Fibroblast of skin of left quadriceps (primary cell): ENCODE measurements at places on chromosomes 12 and 14.

- no peak for DNase-seq
Observed at GRCh38 chr12:51323966-51324895, at the start of gene BIN2. Gene BIN2, minus strand, starts transcription at chr12:51324174. Its CDS starts 72 bp downstream, at chr12:51324102.

- DNase-seq: no peak
Observed at GRCh38 chr14:51138404-51139103, 43.6 kb upstream of the TRIM9 start.

GRCh38 chr12:3145033-3145432 lies 67.9 kb downstream of the TSPAN9 start:
- no peak for DNase-seq

- DNase-seq: no peak
Observed at GRCh38 chr12:102735104-102735503, 181.9 kb downstream of the PAH start.

DNA sequence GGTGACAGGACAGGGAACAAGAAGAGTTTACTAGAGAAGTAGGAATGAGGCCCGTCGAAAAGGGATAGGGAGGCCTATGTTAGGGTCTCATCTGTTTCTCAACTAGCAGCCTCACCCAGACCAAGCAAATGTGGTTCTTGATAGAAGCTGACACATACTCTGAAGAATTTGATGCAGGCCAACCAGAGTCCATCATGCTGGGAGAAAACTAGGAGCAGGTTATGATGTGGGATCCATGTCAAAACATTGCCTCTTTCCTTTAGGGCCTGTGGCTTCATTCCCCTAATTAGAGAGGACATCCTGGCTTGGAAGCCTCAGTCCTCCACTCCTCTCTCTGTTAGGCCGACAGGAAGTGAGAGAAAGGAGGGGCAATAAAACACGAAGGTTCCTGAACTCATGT lies 122.8 kb downstream of the NTF3 start:
- peak; percentile 90 for DNase-seq

GRCh38 chr14:30925254-30925653 lies 50.9 kb downstream of the COCH start:
- no peak for DNase-seq

DNA sequence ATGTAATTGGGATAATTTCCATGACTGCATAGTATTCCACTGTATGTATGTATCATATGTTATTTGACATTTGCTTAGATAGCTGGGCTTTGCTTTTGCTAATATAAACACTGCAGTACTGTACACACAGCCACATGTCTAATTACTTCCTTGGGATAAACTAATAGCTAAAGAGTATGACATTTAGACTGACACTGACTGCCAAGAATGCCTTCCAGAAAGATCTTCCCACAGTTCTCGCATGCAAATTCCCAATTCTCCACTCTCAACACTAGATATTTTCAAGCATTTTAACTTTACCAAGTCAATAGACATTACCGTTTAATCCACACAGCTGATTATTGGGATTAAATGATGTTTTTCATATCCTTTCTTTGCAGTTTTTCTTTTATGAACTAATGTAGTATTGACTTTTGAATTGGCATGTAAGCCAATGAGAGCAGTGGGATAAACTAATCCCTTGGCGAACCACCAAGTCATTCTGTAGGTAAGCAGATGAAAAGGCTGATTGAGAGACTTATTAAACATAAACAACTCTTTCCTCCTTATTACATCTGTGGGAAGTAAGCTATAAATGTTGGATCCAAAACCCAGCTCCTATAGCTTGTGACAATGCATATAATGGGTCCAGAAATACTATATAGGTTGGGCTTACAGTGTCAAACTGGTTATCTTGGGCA lies 55.5 kb downstream of the STON2 start:
- DNase-seq: no peak
